CD4-positive, alpha-beta T cell treated with Interleukin-2 at 100 ng/mL for 4 hours (primary cell): ENCODE measurements at places on chromosomes 13 and 19.

DNA sequence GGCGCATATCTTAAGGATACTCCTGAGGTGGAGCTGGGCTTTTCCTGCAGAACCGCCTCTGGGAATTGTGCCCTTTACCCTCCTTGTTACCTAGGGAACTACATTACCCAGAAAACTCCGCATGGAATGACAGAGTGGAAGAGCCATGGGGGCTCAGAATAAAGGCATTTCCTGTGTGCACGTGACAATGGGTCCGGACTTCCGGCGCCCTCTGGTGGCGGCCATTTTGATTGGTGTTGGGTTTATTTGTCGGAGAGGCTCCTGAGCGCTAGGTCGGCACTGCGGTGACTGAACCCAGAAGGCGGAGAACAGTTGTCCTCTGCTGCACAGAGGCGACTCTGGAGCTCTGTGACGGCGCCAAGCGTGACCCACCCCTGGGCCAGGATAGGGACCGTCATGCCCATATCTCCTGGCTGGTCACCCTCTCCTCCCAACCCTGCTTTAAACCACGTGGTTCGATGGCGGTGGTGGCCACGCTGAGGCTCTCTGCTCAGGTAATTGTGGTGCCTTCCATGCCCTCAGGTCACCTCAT lies at the start of gene ZNF587B:
TSS of gene ZNF587B (plus strand) at position 229 of the 532 bp plus-strand sequence. CDS start at position 459, 230 bp downstream.
- DNase-seq: peak; percentile 34

DNA sequence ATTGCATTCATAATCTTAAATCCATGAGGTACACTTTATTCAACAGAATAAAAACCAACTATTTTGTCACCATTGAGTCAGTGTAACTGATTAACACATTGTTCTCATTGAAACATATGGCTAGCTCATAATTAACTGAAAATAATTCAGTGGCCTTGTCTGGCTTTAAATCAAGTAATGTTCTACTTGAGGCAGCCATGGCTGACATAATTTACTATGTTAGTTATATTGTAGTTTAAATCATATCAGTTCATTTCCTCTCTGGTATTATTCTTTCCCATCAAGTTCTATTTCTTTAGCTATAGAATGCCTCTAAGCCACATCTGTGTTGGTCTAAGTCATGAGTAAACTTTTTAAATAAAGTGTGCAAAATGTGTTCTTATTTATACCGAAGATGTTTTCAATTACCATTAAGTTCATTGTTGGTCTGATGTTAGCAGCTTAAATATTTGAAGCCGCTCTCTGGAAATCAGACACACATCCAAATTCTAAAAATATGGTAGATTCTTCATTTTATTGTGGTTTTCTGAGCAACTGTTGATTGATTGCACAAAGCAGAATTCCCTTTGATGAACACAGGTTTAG lies 393.7 kb downstream of the GPC6 start:
- DNase-seq: no peak

- no peak for DNase-seq
Observed at GRCh38 chr13:100828226-100828625, 153.6 kb upstream of the TMTC4 start.

- DNase-seq: no peak
Observed at GRCh38 chr13:95253033-95253432, 48.2 kb downstream of the ABCC4 start.

- DNase-seq: peak; percentile 33
Observed at GRCh38 chr19:53102756-53103233, 427 bp downstream of the ZNF160 start.

DNA sequence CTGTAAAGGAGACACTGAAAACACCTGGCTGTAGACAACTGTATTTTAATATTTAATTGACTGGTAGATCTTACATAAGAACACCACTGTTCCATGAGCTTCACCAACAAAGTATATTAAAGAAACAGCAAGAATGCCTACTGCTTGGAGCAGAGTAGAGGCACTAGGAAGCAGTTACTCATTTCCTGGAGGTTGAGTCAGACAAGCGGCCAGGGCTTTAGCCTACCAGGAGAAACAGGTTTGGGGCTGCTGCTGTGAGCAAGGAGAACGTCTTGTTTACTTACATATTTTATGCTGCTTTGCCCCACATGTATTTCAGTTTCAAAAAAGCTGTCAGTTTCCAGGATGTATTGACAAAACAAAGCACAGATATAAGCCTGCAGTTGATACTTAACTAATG lies 33.4 kb downstream of the ALG5 start:
- no peak for DNase-seq

DNA sequence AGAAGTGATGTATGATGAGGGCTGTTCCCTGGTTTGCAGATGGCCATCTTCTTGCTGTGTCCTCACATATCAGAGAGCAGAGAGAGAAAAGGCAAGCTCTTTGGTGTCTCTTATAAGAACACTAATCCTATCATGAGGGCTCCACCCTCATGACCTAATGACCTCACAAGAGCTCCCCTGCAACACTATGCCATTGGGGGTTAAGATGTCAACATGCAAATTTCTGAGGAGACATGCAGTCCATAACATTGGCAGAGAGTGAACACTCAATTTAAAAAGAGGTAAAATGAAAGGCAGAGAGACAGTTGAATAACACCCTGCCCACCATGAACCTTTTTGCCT lies 10.9 kb downstream of the FAM187B start:
- no peak for DNase-seq

- no peak for DNase-seq
Observed at GRCh38 chr19:15300533-15301197, 31.7 kb downstream of the BRD4 start.

DNA sequence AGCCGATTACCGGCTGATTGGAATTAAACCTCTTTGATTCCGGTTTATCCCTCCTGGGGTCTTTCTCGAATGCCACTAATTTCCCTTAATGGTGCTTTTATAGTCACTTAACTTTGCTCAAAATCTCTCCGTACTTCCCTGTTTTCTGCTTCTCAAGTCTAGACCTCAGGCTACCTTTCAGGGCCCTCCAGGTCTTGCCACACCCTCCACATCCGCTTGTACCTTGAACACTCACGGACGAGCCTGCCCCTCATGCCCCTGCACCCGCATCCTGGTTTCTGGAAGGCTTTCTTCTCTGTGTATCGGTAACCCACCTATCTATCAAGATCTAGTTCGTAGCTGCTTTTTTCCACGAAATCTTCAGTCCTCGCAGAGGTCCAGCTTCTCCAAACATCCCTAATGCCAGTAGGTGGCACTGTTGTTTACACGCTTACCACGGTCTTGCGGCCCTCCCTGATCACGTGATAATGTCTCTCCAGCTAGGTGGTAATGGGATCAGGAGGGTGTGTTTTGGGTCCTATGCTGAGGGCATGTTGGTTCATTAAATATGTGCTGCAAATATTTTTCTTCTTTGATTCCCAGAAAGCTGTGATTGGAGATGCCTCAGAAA lies 13.8 kb downstream of the ATP12A start:
- peak; percentile 43 for DNase-seq

DNA sequence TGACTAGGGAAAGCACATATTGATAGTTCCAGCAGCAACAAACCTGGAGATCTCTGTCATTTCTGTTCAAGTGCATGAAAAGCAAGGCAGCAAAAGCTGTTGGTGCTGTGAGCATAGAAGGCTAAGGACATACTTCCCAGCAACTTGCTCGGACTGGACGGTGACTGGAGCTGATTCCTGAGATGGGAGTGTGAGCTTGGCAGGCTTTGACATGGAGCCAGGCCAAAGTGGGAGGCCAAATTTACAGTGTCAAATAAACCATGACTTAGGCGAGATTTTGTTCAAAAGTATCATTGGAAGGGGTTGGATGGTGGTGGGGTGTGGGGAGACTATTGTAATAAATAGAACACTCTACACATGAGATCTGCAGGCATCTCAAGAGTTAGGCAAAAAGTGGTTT lies 5.9 kb upstream of the ARGLU1 start:
- DNase-seq: no peak

DNA sequence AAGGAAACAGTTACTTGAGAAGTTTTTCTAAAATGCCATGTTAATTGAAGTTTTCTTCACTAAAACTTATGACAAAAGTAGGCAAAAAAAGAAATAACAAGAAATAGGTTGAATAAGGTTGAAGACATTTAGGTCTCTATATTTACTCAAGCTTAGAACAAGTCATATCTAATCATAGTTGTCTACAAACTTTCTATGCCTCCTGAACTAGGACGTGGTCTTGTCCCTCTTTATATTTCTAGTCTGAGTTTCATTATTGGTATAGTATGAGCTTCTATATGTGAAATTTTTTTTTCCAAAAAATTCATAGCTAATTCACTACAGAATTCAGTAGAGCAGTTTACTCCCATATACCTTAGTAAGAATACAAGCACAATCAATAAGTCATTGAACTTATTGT lies 836.4 kb downstream of the SLITRK6 start:
- no peak for DNase-seq

GRCh38 chr19:55075371-55075998 lies at the start of gene EPS8L1:
Gene EPS8L1, plus strand, starts transcription at chr19:55075869. Its CDS starts 576 bp downstream, at chr19:55076445.
- no peak for DNase-seq

- no peak for DNase-seq
Observed at GRCh38 chr19:30856376-30856775, 484.2 kb downstream of the ZNF536 start.

DNA sequence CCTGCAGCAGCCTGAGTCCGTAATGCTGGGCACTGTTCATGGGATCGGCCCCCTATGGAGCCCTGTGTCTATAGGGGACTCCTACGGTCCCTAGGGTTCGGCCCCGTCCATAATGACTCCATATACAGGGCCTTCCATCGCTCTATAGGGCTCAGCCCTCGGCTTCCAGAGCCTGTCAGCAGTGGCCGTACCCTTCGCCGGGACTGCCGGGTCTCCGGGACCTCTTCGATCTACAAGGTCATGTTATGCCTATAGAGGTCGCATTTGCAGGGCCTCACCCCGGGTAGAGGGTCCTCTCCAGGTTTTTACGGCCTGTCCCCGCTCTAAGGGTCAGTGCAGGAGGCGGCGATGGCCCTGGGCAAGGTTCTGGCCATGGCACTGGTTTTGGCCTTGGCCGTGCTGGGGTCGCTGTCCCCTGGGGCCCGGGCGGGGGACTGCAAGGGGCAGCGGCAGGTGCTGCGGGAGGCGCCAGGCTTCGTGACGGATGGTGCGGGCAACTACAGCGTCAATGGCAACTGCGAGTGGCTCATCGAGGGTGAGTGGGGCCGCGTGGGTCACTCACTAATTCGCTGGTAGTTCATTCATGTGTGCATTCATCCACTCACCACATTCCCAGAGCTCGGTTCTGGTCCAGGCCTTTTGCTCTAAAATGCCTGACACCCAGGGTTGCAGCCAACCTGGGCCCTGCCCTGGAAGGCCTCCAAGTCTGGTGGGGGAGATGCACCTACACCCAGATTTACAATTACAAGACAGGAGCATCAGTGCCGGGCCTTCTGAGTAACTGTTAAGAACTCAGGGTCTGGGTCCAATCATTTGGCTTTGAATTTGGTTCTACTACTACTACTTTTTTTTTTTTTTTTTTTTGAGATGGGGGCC lies 699 bp downstream of the MEGF8 start:
- DNase-seq: no peak
